ENCODE measurements at places on chromosomes 2 and 18.

DNA sequence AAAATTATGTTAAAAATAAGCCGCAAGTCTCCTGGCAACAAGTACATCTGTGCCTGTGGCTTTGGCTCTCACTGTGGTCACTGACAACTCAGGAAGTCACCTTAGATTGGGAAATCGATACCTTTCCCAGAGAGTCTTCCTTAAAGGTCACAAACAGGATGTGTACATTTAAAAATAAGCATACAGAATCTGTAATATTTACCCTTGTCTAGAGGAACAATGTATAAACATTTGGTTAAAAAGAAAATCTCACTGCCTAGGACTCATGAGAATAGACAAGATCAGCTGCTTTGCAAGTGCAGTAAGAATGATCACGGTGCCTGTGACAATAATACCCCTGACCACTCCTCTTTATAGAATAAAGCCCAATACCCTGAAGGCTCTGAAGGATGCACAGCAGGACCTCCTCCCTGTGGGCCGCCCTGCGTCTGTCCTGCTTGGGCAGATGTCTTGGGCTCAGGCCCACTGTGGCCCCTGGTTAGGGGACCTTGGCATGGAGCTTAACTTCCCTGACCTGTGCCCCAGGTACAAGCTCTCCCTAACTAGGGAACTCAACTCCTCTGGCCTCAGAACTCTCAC is 98.0 kb upstream of the MGAT4A start:
- no peak for DNase-seq

- DNase-seq = peak; percentile 36
Measured at GRCh38 chr2:207528980-207529329, 807 bp upstream of the CREB1 start.

DNA sequence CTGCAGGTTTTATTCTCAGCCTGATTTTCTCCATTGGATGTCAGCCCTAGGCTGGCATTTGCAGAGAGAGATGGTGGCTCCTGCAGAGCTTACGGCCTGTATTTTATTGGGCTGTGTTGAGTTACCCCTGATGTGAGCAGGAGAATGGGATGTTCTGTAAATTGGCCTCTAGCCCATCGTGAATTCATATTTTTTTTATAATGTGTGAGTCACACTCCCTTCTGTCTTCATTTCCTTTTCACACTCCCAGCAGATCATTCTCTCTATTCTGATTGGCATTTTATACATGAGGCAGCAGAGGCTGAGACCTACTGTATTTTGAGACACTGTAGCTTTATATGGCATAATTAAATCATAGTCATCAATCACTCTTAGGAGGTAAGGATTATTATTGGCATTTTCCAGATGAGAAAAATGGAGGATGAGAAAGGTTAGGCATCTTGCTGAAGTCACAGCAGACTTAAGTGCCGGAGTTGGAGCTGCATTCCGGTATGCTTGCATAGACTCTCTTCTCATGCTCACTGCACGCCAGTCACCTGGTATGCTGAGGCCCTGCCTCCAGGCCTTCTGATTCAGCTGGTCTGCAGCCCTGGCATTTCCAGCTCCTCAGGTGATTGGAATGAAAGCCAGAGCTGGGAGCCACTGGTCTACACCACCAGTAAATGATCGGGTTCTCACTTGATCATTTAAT is 142.4 kb downstream of the NEDD4L start:
- DNase-seq = no peak

DNA sequence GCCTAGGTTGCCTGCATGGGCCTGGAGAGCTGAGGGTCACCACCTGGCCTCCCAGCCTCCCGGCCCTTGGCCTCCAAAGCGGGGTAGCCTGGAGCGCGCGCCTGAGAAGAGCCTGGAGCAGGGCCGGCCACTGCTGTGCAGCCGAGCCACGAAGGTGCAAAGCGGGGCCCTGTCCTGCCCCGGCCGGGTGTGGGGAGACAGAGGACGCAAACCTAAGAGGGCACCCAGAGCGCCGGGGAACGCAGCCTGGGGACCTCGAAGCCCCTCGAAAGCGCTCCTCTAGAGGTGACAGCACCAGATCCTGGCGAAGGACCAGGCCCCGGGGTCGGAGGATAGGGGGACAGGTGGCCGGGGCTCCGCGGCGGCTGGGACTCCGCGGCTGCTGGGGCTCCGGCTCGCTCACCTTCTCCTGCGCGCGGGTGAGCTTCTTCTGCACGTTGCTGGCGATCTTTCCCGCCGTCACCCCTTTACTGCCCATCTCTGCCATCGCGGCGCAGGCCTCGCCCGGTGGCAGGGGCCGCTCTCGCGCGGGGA is 430 bp downstream of the BIN1 start:
- no peak for DNase-seq

- DNase-seq = no peak
Measured at GRCh38 chr18:78993014-78993926, 13.7 kb downstream of the SALL3 start.

DNA sequence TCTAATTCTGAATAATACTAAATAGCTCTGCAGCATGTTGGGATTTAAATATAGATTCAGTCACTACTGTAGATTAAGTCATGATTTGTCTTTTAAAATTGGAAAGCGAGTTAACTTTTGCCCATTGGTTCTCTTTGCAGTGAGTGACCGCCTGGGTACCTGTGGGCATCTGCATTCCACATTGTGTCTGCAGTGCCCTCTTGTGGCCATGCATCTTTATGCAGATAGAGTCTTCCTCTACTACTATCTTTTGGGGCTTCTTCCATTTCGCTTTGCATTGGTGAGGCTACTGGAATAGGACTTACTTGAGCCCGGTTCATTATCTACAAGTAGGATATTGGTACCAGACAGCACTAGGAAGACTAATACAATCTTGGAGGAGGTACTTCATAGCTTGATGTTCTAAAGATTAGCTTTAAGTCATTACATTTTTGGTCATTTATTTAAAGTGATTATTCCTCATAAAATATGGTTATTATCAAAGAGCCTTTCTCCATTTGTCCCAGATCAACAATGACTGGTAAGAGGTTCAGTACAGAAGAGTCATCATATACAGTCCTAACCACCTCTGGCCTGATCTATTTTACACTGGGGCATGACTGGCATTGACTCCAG is 203.0 kb downstream of the SOCS6 start:
- no peak for DNase-seq

DNA sequence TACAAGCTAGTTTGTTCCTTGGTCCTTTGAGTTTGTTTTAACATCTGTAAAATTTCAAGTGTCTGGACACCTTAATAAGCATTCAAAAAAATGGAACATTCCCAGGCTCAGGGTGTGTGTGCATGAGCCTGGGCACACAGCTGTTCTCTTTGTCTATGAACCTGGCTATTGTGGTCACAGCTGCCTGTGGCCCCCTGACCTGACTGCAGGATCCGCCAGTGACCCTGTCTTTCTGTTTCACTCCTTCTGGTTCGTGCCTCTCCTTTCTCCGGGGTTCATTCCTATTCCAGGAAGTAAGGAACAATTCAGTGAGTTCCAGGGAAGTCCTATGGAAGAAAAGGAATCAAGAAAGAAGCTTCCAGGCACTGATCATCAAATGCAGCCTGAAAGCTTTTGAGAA is 35.6 kb downstream of the VWA3B start:
- DNase-seq = no peak

DNA sequence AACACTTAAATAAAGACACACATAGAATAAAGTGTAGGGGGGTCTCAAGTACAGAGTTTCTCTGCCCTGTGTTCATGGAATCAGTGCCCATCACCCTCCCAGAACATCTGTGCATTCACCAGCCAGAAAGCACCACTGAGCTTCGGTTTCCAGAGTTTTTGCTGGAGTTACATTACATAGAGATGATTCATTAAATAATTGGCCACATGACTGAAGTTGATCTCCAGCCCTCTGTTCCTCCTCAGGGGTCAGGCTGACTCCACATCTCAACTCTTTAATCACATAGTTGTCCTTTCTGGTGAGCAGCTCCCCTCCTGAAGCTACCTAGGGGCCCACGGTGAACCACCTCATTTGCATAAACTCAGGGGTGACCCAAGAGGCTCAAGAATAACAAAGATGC is 129.8 kb downstream of the METTL4 start:
- no peak for DNase-seq

- DNase-seq = no peak
Measured at GRCh38 chr18:77529492-77530176, 280.0 kb downstream of the GALR1 start.

- no peak for DNase-seq
Measured at GRCh38 chr2:29202819-29203495, 87.7 kb downstream of the CLIP4 start.

- no peak for DNase-seq
Measured at GRCh38 chr2:240256704-240257637, 116.5 kb upstream of the OTOS start.

DNA sequence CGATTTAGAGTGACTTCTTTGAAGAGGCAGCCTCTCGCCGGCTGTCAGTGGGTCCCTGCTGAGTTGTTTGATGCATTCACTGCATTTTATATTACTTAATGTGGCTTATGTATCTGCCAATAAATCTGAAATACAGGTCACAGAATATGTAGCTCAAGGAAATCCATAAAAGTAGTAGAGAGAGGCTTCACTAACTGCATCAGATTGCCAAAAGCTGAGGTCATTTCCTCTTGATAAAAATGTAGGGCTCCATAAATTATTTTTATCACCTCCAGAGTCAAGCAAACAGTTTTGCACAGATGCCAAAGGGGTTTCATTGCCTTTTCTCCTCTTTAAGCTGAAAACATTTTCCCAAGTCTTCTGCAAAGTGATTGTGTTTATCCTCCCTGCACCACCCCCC is 36.5 kb upstream of the CCDC93 start:
- no peak for DNase-seq

- DNase-seq = no peak
Measured at GRCh38 chr18:48207733-48208132, 201.4 kb downstream of the ZBTB7C start.

GRCh38 chr2:185665251-185665814 is 73.3 kb upstream of the FSIP2 start:
- DNase-seq = no peak

GRCh38 chr2:3430740-3431490 is 51.4 kb downstream of the TRAPPC12 start:
- no peak for DNase-seq

GRCh38 chr18:31819106-31819924 is 58.6 kb upstream of the SLC25A52 start:
- DNase-seq = no peak

DNA sequence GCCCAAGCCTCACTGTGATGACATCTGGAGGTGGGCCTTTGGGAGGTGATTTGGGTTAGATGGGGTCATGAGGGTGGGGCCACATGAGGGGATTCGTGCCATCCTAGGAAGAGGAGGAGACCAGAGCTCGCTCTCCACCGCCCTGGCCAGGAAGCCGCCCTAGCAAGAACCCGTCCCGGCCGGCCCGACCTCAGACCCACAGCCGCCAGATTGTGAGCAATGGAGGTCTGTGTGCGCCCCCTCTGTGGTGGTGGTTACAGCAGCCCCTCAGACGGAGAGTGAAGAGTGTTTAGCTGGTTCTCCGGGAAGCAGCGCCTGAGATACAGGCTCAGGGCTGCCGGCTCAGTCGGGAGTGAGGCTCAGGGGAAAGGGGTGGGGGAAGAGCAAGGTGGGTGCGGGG is 83.3 kb downstream of the RTP5 start:
- no peak for DNase-seq
